Activated CD4-positive, alpha-beta T cell treated with anti-CD3 and anti-CD28 coated beads, Interleukin-2, amount 50 U/mL, for 24 hours (primary cell): ENCODE measurements at places on chromosomes 4 and X.
A peak's percentile ranks its signal among the peaks of the same experiment; 100 is the strongest.

- no peak for DNase-seq
Measured at GRCh38 chrX:83819304-83819703, 41.6 kb upstream of the CYLC1 start.

DNA sequence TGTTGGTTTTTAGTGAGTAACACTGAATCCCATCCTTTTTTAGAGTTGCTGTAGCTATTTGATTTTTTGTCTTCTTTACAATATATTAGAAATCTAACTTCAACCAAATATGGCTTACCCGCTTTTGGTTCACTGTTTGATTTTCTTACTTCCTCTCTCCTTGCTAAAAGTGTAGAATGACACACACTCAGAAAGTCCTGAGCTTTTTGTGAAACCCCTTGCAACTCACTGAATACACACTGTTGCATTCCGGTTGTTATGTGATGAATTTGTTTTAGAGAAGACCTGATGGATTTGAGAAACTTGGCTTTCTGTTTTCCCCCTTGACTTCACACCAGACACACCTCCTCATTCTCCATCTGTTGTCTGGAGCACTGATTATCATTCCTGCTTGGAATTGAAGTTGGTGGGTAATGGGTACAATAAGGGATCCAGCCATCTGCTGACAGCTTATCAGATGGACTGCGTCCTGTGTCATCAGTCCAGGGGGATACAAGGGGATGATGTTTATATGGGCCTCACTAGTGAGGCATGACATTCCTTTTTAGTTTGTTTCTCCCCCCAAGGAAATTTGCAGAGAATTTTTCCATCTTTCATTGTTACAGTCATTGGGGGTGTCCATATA lies 5.2 kb downstream of the TMEM164 start:
- no peak for DNase-seq

- no peak for DNase-seq
Measured at GRCh38 chrX:103405009-103405333, 28.6 kb downstream of the BEX3 start.

DNA sequence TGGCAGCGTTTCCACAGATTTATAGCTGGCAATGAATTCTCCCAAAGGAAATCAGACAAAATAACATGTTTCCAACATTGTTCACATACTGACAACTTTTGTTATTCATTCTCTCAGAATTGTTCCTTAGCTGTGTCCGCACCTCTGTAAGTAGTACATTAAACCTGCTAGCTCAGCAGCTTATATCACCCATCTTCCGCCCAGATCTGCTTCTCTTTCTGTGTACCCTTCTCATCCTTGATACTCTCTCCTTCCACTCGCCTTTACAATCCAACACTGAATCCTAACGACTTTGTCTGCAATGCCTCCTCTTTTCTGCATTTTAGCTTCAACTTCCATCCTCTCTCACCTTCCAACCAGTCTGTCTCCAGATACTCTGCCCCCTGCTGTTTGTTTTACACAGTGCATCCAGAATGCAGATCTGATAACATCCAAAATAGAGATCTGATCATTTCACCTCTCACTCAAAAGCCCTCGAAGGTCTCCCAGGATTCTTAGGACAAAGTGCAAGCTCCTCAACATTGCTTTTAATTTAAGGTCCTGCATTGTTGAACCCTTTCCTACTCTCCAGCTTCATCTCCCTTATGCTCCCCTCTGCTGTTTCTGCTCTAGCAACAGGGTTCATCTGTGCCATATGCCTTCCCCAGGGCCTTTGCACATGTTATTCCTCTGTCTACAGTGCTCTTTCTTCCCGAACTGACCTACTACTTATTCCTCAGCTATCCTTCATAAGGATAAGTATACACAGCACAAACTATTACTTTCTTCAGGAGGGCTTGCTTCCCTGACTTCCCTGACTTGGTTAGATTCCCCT lies 67.3 kb upstream of the VBP1 start:
- no peak for DNase-seq

DNA sequence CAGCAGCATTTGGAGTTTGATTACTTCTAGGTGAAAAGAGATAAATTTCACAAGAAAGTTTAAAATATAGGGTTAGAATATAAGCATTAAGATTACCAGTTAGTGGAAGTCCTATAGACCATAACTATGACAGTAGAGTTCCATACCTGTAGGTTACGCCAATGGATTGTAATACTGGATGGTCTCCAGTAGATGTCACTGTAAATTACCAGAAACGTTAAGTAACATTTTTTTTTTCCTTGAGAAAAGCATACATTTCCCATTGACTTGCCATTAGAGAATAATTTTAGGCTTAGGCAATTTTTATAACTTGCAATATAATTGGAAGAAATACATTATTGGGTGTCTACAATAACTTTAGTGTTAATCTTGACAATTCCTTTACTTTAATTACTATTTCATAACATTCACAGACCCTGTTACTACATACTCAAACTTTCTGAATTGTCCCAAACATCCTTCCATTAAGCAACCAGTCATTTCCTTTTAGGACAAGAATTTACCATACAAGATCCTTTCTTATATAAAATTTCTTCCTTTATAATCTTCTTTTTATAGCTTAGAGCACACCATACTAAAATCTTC lies 304.1 kb upstream of the TECRL start:
- DNase-seq, result no peak

DNA sequence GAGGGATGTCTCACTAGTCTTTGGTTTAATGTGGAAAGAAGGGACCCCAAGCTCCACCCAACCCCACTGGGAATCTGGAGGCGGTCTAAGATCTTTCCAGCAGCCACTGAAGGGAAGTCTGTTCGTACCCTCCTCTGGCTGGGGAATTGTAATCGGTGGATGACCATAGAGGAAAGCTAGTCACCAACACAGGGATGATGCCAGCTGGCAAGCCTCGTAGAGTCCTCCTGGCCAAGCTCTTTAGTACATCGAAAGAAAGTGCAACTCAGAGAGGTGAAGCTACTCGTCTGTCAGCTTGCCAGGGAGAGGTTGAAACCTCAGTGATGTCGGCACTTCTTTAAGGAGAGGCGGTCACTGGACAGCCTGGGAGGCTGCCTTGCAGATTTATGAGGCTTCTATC lies 58.7 kb downstream of the MAMLD1 start:
- no peak for DNase-seq

- no peak for DNase-seq
Measured at GRCh38 chr4:118290951-118291350, 61.9 kb downstream of the PRSS12 start.

GRCh38 chrX:10769195-10769594 lies 148.8 kb upstream of the MID1 start:
- no peak for DNase-seq

DNA sequence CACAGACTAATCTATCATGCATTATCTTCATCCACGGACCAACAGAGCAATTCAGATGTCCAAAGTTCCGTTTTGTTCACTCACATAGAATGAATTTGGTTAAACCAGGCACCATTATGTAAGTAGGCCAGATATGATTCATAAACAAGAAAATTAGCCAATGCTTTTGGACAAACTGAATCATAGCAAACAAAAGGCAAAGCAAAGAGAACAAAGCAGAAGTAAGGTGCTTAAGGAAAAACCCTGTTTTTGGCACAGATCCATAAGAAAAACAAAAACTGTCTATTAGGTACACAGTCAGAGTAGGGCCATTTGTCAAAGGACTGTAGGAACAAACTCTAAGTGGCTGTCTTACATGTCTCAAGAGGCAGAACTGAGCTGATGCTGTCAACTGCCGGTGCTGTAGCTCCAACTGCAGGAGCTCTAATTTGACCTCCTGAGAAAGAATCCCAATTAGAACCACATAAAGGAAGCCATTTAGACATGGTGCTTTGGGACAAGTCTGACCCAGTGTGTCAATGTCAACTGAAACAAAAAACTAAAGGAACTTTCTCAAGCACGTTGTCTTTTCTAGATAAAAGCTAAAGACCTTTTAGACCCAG lies 146.7 kb downstream of the COL25A1 start:
- DNase-seq, result no peak

DNA sequence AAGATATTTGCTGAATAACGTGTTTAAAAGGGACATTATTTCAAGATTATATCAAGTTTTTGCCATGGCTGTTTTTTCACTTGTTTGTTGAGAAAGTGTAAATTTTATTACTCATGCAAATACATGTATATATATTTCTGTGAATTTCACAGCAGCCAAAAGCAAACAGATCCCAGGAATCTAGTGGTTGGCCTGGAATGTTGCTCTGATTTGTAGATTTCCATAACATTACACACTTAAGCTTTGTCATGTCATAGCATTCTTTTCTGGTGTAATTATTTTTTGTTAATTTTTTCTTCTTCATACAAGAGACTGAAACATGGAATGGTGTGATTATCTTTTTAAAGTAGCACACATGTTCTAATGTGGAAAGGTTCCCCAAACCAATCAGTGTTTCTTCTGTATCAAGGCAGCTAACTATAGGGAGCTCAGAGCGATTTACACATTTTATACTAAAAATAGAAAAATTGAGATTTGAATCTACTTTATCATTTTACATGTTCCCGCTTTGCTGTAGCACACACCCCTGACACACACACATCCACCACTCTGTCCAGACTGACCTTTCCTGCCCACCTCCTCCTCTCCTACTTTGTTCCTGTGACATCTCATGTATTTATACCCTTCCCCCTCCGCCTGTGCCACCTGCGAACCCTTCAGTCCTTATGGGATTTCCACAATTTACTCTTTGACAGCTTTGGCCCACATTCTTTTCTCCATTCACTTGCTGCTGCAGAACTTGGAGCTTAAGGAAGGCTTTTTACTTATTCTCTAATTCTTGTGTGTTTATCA lies 20.3 kb downstream of the RUFY3 start:
- DNase-seq, result no peak

- DNase-seq, result no peak
Measured at GRCh38 chr4:111919639-111920038, 225.6 kb upstream of the FAM241A start.

DNA sequence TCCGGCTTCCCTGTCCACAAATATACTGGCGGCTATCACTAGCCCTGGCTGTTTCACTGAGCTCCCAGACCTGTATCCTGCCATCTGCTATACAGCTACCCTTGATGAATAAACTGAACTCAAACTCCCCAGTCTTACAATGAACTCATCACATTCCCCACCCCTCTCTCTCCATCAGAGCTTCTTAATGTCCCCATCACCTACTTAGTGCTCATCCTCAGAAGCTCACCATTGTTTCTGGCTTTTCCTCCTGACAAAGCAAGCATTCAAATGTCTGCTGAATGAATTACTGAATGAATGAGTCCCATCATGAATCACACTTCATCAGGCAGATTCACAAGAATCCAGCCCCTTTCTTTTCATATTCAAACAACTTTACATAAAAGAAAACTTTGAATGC lies 5.7 kb upstream of the DGAT2L6 start:
- DNase-seq, result no peak

GRCh38 chrX:16476692-16477091 lies 173.3 kb upstream of the S100G start:
- DNase-seq, result no peak

DNA sequence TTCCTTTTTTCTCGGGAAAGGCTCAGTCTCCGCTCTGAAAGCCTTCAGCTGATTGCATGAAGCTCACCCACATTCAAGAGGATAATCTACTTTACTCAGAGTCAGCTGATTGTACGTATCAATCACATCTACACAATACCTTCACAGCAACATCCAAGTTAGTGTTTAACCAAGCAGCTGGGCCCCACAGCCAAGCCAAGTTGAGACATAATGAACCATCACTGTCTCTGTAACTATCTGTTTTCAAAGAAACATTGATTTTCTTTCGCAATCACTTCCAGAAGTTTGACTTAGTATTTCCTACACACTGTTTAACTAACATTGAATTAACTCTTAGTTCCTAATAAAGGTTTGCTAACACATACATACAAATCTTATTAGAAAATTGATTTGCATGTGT lies 40.3 kb downstream of the RWDD4 start:
- DNase-seq, result no peak

DNA sequence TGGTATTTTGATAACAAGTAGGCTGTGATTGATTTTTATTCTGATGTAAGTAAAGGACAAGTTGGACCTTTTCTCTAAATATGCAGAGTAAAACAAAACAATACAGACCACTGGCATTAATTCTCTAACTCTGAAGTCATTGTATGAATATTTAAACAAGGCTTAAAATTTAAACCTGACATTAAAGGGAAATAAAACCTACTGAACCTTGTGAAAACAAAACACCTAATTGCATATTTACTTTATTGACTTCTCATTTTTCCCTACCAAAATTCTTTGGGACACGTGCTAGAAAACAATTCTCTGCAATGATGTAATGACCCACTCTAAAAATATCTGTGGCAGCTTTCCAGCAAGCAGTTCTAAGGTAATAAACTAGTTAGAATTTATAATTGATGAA lies 369.7 kb upstream of the TRAM1L1 start:
- no peak for DNase-seq

GRCh38 chr4:116636917-116637316 lies 448.5 kb downstream of the TRAM1L1 start:
- DNase-seq, result no peak

GRCh38 chr4:101122019-101122418 lies 225.3 kb downstream of the PPP3CA start:
- DNase-seq, result no peak

- DNase-seq, result no peak
Measured at GRCh38 chr4:105155426-105155825, 8.8 kb downstream of the TET2 start.

DNA sequence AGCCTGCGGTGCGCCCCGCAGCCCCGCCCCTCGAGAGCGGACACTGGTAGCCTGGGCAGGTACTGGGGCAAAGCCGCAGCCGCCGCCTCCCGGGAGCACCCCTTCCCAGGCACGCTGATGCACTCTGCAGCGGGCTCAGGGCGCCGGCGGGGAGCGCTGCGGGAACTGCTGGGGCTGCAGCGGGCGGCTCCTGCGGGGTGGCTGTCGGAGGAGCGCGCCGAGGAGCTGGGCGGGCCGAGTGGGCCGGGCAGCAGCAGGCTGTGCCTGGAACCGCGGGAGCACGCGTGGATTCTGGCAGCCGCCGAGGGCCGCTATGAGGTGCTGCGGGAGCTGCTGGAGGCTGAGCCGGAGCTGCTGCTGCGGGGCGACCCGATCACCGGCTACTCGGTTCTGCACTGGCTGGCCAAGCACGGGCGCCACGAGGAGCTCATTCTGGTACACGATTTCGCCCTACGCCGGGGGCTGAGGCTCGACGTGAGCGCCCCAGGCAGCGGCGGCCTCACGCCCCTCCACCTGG lies 401 bp downstream of the SOWAHD start:
- DNase-seq, result no peak

- DNase-seq, result no peak
Measured at GRCh38 chr4:137748616-137749015, 216.3 kb upstream of the PCDH18 start.

- DNase-seq, result peak; percentile 26
Measured at GRCh38 chrX:47831788-47832187, 4.9 kb upstream of the ZNF81 start.

- no peak for DNase-seq
Measured at GRCh38 chrX:44747969-44748368, 95.9 kb upstream of the DUSP21 start.
